Lower leg skin (tissue), 4 donors: ENCODE measurements at places on chromosomes 1 and 21. TPM values are rescaled to one million over a fixed set of nuclear protein-coding genes. Genes with fewer than 3 reads are reported as not detected.

GRCh38 chr1:2267051-2267830 is 39.1 kb downstream of the SKI start:
- no peak for DNase-seq

- no peak for DNase-seq
Observed at GRCh38 chr1:6504887-6505286, 13.4 kb upstream of the PLEKHG5 start.

- peak; percentile 41 for DNase-seq
Observed at GRCh38 chr1:203322500-203323179, 17.3 kb downstream of the BTG2 start.

DNA sequence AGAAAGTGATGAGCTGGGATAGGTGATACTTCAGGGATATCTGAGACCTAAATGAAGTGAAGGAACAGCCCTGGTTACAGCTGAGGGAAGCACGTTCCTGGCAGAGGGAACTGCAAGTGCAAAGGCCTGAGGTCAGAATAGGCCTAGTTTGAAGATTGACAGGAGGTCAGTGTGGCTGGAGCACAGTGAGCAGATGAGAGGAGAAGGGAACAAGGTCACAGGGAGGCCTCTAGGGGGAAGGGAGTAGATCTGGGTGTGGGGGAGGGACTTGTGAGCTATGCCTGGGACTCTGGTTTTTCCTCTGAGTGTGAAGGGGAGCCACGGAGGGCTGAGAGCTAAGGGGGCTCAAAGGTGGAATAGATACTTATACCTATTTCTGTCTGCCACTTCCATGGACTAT is 736.4 kb downstream of the MATN1 start:
- no peak for DNase-seq

DNA sequence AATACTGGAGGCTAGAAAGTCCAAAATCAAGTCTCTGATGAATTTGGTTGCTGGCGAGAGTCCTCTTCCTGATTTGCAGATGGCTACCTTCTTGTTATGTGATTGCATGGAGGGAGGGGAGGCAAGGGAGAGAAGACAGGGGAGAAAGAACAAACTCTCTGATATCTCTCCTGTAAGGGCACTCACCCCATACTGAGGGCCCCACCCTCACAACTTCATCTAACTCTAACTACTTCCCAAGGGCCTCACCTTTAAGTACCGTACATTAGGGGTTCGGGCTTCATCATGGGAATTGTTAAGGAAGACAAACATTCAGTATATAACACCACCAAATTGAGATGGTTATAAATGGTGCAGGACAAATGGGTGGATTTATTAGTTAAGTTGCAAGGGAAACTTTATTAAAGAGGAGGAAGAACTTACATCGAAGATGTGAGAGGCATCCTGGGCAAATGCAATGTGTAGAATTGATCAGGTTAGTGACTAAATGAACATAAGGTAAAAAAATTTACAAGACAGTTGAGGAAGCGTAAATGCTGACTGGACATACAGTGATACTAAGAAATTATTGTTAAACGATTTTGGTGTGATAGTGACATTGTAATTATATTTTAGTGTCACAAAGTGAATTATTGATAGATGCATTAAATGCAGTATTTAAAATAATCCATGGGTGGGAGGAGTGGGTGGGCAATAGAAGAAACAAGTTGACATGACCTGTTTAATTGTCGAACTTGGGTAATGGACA is 10.6 kb downstream of the OR2B11 start:
- no peak for DNase-seq

DNA sequence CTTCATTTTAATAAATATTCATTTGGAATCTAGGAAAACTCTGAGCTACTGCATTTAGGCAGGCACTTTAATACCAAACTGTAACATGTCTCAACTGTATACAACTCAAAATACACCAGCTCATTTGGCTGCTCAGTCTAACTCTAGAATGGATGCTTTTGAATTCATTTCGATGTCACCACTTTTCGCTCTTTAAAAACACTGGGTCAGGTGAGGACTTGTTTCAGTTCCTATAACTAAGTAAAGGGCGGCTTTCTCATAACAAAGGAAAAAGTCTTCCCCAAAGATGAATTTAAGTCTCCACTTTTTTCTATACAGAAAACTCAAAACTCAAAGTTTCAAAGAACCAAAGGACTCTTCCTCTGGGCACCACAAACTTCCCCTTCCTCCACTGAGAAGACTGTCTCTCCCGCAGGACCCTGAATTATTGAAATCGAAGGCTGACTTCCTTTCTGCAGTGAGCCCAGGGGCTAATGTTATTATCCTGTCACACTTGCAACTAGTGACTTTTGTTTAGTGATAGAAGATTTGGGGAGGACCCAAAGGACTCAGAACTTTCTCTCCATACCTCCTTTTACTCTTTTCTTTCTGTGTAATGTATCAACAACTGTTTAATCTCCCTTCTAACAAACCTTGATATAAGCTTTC is 9.7 kb upstream of the DHX9 start:
- DNase-seq = no peak

DNA sequence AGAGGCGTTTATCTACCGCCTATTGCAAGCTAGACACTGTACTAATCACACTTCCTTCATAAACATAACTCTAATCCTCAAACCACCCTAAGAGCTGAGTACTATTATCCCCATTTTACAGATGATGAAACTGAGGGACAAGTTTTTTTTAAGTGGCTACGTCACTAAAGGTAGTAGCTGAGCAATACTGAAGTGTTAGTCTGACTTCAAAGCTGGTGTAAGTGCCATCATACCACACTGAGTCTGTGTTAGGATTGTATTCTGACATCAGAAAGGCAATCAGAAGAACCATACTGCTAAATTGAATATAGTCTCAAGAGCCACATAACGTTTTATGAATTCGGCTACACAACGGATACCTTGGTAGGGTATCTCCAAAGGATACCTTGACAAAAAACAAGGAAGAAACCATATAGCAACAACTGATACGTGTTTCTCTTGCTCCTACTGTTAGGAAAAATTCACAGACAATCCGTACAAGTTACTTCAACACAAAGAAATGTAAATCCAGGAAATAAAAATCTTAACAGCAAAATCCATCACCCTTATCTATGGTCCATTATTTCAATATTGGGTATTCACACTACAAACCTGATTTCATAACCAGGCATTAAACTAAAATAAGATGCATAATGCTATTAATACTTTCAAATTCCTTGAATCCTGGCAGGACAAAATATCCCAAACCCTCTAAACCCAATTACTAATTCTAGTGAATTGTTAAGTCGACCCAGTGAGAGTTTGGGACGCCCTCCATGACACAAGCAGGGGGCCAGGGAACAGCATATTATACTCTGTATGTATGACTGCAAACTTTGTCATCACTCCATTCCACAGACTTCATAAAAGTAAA is 1.6 kb downstream of the TP53BP2 start:
- DNase-seq = no peak

GRCh38 chr21:45828580-45829570 is 152.7 kb upstream of the COL6A1 start:
- DNase-seq = peak; percentile 68

GRCh38 chr1:220336391-220337031 is 64.3 kb upstream of the RAB3GAP2 start:
- DNase-seq = no peak

DNA sequence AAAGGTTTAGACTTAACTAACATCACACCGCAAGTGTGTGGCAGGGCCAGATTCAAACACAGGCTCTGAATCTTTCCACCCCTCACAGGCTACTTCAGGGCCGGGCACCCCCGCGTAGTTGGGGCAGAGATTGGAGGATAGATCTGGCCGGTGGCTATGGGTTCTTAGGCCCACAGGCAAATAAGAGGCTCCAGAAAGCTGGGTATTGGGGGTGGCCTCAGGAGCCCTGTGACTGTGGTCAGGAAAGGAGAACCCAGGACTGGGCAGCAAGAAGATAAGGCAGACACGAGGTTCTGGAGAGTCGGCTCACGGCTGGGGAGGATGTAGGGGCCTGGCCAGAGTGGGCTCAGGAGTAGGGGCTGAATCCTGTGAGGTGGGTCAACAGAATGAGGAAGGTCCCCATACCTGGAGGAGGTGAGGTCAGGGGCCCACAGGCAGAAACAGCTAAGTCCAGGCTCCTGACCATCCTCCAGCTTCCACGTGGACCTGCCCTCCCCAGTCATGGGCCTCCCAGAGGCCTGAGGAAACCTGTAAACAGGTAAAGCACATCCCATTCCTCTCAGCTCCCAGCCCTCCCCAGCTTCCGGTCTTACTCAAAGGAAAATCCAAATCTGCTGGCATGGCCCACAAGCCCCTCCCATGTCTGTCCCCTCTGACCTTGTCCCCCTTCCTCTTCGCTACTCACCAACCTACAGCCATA is 306.2 kb downstream of the MATN1 start:
- DNase-seq = peak; percentile 74

GRCh38 chr1:181169281-181169865 is 80.9 kb downstream of the IER5 start:
- DNase-seq = no peak

DNA sequence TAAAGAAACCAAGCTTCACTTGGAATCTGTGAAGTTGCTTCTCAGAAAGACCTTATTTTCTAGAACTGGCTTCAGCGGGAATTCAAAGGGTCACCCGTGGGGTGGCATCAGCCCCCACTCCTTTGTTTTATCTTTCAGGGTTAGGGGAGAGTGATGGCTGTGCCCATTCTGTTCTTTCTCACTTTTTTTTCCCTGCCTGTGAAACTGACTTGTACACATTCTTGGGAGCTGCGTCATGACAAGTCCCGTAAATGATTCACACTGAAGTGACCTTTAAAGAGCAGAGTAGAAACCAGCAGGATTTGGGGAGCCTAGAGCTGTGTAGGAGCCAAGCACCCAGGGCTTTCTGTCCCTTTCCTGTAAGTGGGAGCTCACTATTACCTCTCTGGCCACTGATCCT is 43.8 kb downstream of the SLC44A3 start:
- DNase-seq = peak; percentile 85

DNA sequence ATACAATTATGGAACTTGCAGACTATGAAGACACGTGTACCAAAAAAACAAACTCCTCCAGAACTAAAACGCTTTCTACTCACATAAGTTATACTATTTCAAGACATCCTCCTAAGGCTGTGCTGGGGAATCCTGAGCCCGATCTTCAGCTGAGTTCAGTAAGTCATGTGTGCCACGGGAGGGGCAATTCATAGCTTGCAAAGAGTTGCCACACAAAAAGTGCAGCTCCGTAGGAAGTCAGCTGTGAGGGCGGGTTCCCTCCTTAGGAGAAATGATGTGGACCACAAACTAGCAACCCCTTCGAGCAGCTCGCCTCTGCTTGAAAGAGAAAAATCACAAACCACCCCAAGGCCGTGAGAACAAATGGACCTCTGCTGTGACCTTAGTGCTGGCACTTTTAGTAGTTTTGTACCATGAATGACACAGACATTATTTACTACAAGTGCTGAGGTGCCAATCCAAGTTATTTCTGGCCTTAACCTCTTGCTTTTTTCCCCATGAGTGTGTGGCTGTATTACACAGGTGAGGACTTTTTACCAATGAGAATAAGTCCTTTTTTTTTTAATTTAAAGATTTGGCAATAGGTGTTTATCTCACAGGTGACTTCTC is 35.8 kb upstream of the TRIM67 start:
- DNase-seq = no peak

DNA sequence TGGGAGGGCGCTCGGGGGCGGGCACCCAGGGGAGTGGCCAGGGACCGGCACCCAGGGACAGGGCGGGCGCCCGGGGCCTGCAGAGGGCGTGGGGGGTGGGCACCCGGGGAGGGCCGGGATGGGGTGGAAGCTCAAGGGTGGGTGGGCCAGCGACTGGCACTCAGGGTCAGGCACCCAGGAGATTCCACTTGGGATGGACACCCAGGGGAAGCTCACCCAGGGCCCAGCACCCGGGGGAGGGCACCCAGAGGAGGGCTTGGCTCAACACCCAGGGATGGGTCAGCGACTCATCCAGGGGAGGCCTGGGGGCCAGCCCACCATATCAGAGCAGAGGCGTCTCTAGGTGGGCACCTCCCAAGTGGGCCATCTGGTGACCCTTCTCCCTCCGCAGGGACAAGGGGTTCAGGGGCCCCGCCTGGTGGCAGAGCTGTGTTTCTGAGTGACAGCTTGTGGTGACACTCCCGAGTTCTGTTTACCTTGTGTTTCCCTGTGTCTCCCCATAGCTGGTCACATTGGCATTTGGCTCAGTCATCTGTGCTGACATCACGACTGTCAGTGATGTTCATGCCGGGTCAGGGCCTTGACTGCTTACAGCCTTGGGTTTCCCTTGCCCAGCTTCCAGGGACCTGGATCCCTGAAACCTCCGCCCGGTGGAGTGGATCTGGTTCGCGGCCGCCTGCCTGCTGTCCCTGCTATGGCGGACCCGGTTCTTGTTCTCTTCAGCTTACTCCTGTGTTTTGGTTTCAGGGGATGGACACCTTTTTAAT is 749 bp downstream of the IBA57 start:
- peak; percentile 95 for DNase-seq

DNA sequence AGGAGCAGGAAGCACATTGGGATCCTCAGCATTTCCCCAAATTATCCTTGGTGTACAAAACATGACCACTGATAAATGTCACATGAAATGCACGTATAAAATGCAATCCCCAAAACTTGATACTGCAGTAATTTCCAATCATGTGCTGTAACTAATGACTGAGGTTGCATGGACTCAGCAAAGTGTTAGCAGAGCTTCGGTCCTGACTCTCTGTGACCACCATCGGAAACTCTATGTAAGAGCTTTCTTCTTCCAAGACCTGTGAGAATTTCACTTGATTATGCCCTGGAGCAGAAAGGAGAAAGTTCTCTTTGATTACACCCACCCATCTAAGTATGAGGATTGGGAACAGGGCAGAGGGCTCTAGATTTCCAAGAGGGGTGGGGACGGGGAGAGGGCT is 908 bp downstream of the CD53 start:
- DNase-seq = no peak

GRCh38 chr1:217027403-217028080 is 304.3 kb upstream of the ESRRG start:
- DNase-seq = no peak

DNA sequence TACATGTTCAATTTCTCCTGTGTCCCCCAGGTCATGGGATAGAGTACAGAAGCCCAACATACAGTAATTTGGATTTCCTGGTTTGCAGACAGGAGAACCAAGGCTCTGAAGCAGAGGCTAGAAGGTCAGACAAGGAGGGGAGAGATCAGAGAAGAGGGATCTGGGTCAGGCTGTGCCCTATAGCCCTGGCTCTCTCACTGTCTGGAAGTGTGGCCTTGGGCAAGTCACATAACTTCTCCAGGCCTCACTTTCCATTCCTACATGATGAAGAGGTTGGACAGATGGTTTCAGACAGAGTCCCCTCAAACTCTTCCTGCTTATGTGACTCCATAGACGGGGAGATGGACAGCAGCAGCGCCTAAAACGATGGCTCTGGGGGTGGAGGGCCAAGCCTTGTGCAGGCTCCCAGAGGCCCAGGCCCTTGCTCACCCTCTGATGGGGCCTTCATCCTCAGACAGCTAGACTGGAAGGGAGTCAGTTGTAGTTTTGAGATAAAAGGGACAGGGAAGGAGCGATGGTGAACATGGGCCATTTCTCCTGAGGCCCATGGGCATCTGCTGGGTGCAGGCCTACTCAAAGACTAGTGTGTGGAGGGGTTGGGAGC is 2.9 kb downstream of the TRIM62 start:
- DNase-seq = peak; percentile 53

RTCA gene
- 18.0 TPM for total RNA-seq

KCNK2 gene
- total RNA-seq = 4.3 TPM

TTC24 gene
- 0.19 TPM for total RNA-seq

FAM151A gene
- total RNA-seq = not detected

KLHDC8A gene
- total RNA-seq = 0.30 TPM

PGLYRP4 gene
- total RNA-seq = 36.1 TPM

KIF17 gene
- total RNA-seq = 5.7 TPM

NR0B2 gene
- not detected for total RNA-seq

S100A14 gene
- 542 TPM for total RNA-seq

SPRR2G gene
- total RNA-seq = 60.9 TPM

TMEM200B gene
- total RNA-seq = 7.7 TPM

SMPDL3B gene
- total RNA-seq = 0.55 TPM

TCEANC2 gene
- 3.6 TPM for total RNA-seq

TFB2M gene
- 10.9 TPM for total RNA-seq

ZSWIM5 gene
- 1.4 TPM for total RNA-seq
